ENCODE measurements at places on chromosomes 1 and 21.

DNA sequence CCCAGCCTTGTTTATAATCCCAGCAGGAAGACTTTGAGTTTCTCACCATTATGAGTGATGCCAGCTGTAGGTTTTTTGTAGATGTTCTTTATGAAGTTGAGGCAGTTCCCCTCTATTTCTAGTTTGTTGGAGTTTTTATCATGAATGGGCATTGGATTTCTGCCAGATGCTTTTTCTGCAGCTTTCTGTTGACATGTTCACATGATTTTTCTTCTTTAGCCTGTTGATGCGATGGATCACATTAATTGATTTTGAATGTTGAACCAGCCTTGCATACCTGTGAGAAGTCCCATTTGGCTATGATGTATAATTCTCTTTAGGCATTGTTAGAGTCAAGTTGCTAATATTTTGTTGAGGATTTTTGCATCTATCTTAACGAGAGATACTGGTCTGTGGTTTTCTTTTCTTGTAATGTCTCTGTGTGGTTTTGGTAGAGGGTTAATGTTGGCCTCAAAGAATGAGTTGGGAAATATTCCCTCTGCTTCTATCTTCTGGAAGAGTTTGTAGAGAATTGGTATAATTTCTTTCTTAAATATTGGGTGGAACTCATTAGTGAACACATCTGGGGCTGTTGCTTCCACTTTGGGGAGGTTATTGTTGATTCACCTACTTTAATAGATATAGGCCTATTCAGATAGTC lies 33.2 kb downstream of the ZBTB40 start:
- no peak for DNase-seq

DNA sequence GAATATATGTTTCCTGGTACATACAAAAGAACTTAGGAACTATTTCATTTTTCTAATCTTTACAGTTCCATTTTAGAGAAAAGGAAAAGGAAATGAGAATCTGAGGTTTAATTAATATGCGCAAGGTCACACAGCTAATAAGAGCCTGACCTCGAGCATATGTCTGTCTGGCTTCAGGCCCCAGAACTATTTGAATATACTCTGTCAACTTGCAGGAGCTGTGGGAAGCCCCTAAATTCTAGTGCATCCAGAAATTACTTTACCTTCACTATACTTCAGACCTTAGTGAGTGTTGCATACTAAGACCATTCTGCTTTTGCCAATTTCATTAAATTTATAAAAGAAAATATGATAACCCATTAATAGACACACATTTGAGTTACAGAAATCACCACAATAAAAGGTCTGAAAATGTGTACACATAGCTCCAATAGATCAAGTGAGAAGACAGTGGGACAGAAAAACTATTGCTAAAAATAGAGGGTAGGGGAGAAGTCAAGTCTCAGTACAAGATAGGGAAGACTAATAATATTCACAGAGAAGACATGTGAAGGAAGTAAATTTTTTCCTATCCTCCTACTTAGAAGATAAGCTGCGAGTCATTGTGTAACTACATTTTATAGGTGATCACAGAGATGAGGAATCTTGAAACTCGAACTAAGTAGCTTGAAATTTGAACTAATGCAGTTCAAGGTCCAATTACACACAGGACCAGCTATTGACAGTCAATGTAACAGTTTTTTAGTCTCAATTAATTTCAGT lies 3.8 kb downstream of the RGS13 start:
- no peak for DNase-seq

- DNase-seq, result no peak
Measured at GRCh38 chr1:228289996-228290881, 82.4 kb downstream of the OBSCN start.

DNA sequence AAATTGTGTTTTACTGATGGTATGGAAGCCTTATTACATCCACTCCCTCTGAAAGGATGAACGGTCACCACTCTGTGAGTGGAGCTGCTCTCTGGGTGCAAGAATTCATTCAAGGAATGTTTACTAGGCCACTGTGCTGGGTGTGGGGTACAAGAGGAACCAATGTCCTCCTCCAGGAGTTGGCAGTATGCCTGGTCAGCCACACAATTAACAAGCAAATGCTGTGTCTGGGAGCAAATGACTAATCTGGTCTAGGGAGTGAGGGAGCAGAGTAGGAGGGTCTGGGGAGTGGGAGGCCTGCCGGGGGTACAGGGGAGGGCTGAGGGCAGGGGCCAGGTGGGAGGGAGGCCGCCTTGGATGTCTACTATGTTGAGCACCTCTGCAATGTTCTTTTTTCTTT lies 27.2 kb upstream of the TDRD10 start:
- peak; percentile 59 for DNase-seq

DNA sequence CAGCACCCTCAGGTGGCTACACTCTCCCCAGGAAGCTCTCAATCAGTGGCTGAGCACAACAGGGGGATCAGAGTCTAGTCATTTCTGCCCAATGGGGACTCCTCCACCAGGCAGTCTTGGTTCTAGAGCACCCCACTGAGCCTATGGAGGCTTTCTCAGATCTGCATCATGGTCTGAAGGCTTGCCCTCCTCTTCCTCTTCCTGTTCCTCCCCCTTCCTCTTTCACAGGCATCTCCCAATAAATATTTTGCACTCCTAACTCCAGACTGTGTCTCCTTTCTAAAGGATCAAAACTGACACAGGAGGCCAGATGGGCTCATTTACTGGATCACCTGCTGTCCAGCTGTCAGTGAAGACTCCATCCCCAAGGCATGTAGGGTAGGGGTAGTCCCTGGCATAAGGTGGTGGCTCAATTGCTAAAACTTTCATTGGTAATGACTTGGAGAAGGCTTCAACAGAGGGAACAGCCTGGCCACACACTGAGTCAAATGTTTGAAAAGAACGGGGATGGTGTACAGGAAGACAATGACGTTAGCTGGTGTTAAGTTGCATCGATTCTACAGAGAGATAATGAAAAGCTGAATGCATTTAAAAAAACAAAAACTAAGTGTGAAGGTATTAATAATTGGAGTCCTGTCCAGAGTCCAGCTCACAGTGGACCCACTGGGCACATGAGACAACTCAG lies 84.2 kb upstream of the SLC2A1 start:
- DNase-seq, result no peak

DNA sequence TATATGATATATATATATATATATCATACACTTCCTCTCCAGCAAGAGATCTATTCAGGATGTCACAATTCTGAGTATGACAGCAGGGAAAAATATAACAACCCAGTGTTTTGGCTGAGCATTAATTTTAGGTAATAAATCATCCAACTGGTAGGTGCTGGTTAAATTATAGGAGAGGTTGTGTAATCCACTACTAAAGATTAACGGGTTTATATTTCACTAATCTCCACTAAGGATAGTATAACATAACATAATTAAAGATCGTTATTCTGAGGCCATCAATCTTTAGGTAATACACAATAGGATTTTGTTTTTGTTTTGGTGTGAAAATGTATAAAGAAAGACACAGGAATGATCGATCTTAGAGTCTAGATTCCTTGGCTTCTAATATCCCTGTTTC lies 102.2 kb downstream of the COQ8A start:
- DNase-seq, result no peak

- DNase-seq, result no peak
Measured at GRCh38 chr1:212612041-212612961, 3.7 kb downstream of the ATF3 start.

GRCh38 chr1:58895559-58896145 lies 111.8 kb upstream of the JUN start:
- no peak for DNase-seq

GRCh38 chr1:1869469-1869868 lies 21.4 kb downstream of the GNB1 start:
- no peak for DNase-seq

GRCh38 chr1:68232289-68233148 lies at the start of gene WLS:
TSS of gene WLS (minus strand) at chr1:68232523. CDS start at chr1:68232299, 224 bp downstream.
- no peak for DNase-seq

- no peak for DNase-seq
Measured at GRCh38 chr1:91680556-91681155, 180.0 kb downstream of the CDC7 start.

DNA sequence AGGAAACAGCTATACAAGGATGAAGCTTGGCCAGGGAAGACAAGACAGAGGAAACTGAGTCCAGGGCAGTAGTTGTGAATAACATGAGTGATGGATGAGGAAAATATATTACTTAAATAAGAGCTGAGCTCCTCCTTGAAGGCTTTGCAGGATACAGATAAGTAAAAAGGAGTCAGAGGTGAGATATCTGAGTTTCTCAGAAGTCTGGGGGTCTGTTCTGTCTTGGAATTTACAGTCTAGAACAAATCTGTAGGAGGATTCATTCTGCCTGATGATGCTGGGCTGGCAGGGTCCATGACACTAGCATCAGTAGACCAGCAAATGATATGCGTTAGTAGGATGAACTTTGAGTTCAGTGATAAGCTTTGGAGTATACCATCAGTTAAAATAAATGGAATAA lies 266.1 kb upstream of the POGK start:
- no peak for DNase-seq

DNA sequence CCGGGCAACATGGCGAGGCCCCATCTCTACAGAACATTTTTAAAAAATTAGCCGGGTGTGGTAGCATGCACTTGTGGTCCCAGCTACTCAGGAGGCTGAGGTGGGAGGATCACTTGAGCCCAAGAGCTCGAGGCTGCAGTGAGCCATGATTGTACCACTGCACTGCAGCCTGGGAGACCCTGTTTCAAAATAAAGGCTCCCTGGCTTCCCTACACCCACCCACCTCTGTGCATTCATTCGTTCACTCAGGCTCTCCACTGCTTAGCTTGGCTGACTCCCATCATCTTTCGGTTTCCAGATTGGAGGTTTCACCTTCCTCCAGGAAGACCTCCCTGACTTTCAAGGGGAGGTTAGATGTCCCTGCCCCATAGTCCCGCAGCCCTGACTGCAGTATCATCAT lies 14.2 kb downstream of the KIAA2013 start:
- DNase-seq, result no peak

DNA sequence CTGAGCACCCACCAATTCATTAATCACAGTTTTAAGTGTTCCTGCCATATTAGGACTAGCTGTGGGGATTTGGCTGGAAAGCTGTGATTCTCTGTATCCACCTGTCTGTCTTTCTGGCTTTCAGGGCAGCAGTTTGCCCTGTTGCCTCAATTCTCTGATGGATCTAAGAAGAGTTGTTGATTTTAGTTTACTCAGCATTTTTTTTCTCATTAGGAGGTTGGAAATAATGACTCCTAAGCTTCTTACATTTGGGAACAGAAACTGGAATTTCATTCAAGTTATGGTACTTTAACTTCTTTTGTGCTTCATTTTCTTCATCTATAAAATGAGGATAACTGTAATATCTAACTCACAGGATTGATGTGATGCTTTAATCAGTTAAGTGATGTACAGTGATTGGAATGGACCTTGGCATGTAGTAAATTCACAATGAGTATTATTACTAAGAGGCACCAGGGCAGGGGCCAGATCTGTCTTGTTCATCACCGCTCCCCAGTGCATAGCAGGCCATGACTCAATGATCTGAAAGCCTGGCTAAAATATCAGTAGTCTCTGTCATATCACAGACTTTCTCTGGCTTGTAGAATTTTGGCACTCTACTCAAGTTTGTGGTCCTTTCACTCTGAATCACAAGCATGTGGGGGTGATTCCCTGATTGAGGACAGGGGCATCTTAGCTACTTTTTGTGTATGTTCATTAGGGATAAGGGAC lies 51.4 kb upstream of the GREM2 start:
- DNase-seq, result no peak

- no peak for DNase-seq
Measured at GRCh38 chr1:243315893-243316292, 60.1 kb downstream of the SDCCAG8 start.

DNA sequence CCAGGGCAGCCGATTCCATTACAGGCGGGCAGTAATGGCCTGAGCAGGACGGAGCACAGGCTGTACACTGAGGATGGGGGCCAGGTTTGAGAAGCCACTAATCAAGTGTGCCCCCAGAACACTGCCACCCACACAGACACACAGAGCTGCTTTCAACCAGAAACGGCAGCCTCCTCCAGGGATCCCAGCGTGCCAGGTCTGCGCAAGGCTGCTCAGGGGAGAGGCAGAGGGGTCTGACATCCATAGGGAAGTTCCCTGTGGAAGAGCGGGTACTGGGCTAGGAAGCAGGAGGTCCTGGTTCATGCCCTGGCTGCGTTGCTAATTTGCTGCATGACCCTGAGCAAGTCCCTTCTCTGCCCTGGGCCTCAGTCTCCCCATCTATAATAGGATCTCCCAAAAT lies 26.1 kb upstream of the ALDH4A1 start:
- DNase-seq, result no peak

DNA sequence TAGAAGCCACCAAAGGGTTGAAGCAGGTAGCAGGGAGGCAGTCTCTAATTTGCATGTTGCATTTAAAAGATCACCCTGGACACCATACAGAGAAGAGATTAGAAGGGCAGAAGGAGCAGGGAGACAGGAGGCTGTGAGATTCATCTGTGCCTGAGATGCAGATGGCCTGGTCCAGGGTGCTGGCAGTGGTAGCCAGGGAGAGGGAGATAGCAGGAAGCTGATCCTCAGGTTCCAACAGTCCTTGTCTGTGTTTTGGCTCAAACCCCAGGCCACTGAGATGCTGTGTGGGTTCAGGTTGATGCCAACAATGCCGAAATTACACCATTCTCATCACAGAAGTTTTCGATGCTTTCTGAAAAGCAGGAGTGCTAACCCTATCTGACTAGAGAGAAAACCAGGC lies 113.7 kb downstream of the KAZN start:
- DNase-seq, result no peak

DNA sequence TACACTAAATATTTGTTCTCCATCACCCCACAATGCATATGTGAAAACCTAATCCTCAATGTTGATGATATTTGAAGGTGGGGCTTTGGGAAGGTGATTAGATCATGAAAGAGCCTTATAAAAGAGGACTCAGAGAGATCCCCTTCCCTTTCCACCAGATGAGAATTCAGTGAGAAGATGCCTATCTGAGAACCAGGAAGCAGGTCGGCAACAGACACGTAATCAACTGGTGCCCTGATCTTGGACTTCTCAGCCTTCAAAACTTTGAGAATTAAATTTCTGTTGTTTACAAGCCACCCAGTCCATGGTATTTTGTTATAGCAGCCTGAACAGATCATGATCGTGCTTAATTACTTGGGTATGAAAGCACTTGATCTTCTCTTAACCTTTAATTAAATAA lies 329.4 kb downstream of the KCNT2 start:
- no peak for DNase-seq

DNA sequence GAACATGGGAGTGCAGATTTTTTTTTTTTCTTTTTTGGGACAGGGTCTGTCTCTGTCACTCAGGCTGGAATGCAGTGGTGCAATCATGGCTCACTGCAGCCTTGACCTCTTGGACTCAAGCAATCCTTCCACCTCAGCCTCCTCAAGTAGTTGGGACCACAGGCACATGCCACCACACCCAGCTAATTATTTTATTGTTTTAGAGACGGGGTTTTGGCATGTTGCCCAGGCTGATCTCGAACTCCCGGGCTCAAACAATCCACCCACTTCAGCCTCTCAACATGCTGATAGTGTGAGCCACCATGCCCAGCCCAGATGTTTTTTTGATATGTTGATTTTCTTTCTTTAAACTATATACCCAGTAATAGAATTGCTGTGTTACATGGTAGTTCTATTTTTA lies 57.7 kb downstream of the RGSL1 start:
- no peak for DNase-seq
